ENCODE measurements at places on chromosomes 7 and 10.

GRCh38 chr7:3280445-3280844 lies 20.6 kb upstream of the SDK1 start:
- no peak for DNase-seq

- DNase-seq: no peak
These were observed 18.4 kb upstream of the KLF6 start for GRCh38 chr10:3803295-3803926.

DNA sequence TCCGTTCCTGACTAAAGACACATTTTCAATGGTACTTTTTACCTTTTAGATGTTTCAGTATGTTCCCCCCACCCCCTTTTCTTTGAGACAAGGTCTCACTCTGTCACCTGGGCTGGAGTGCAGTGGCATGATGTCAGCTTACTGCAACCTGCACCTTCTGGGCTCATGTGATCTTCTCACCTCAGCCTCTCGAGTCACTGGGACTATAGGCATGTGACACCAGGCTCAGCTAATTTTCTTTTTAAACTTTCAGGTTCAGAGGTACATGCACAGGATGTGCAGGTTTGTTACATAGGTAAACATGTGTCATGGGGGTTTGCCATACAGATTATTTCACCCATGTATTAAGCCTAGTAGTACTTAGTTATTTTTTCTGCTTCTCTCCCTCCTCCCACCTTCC lies 99.3 kb upstream of the RPA3 start:
- DNase-seq: no peak

GRCh38 chr7:49483142-49483541 lies 290.3 kb upstream of the VWC2 start:
- DNase-seq: no peak

DNA sequence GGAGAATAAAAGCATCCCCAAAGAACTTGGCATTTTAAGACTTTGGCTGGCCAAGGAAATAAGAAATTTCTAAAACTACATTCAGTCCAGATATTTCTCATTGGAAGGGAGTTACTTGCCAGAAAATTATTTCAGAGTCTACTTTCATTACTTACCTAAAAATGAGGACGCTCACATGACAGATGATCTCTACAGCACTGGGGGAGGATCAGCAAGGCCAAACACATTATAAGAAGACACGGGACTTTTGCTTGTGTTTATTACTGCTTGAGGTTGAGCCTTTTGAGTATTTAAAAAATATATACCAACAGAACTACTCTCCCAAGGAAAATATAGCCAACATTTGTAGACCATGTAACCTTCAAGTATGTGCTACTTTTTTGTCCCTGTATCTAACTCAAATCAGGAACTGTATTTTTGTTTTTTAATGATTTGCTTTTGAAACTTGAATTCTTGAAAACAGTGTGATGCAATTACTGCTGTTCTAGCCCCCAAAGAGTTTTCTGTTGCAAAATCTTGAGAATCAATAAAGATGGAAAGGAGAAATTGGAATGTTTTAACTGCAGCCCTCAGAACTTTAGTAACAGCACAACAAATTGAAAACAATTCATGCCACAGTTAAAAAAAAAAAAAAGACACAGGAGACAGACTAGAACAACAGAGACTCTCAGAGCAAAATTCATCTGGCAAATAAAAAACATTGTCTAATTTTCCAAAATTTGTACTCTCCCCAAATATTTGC lies 128.1 kb downstream of the ZNF438 start:
- DNase-seq: no peak

- peak; percentile 43 for DNase-seq
These were observed 5.6 kb downstream of the LRRTM3 start for GRCh38 chr10:66931340-66931948.

GRCh38 chr10:23891301-23891700 lies 317.6 kb upstream of the KIAA1217 start:
- no peak for DNase-seq

- DNase-seq: no peak
These were observed 1.7 kb downstream of the ADAM8 start for GRCh38 chr10:133274751-133275683.

GRCh38 chr7:147207988-147208387 lies 1091.4 kb downstream of the CNTNAP2 start:
- no peak for DNase-seq

- peak; percentile 98 for DNase-seq
These were observed 180.8 kb upstream of the CACNA2D1 start for GRCh38 chr7:82624337-82624736.

- no peak for DNase-seq
These were observed 7.5 kb downstream of the PRKAG2 start for GRCh38 chr7:151869455-151869854.

DNA sequence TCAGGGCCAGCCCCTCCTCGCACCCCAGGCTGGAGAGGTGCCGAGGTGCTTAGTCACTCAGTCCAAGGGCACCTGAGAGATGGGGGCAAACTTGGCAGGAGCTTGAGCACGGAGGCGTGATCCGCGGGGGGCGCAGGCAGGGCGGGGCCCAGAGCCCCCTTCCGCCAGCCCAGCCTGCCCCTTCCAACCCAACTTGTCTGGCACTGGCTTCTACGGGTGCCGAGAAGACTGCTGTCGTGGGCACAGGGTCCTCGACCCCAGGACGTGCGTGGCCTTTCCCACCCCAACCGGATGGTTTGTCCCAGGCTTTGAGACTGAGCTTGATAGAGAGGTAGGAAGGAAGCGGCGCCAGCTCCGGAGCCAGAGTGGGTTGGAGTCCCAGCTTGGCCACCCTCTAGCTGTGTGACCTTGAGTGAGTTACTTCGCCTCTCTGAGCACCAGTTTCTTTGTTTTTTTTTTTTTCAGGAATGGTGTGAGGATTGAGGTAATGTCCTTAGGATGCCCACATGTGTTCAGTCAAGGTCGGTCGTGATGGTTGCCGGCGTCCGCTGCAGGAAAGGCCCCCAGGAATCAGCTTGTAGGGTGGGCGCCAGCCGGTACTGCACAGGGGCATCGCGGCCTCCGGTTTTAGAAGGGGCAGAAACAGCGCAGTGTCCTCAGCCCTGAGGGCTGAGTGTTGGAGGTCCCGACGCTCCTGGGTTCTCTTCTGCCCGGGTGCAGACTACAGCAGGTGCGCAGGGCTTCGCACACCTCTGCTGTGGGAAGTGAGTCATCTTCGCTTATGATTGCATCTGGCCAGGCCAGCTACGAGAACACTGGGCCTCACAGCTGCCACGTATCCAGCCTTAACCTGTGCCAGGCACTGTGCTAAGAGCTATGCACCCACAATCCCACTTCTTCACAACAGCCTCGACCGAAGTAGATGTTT lies 28.6 kb upstream of the VAX1 start:
- DNase-seq: no peak

Measured in retinal pigment epithelial cell (primary cell).